ENCODE measurements at places on chromosomes 7 and 10.

- no peak overlapping the region for H3K4me3 ChIP-seq
- H3K27ac ChIP-seq, result no peak overlapping the region
- H3K27me3 ChIP-seq, result peaks cover 2% of the 10 kb centered on the region
- H3K4me1 ChIP-seq, result no peaks in the 10 kb centered on the region
Measured at GRCh38 chr7:78472519-78472918, 673.9 kb downstream of the PHTF2 start.

DNA sequence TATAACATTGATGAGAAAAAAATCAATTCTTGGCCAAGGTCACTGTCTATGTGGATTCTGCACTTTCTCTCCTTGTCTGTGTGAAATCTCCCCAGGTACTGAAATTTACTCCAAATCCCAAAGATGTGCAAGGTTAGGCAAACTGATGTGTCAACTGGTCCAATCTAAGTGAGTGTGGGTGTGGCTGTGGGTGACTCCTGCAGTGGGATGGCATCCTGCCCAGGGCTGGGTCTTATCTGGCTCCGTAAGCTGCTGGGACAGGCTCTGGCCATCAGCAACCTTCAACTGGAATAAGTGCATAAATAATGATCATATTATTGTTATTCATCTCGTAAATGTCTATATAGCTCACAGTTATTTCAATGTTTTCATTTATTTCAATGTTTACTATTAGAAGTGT lies 79.3 kb downstream of the JCAD start:
- H3K27me3 ChIP-seq, result peaks cover 1% of the 10 kb centered on the region
- no peak overlapping the region for H3K27ac ChIP-seq
- no peaks in the 10 kb centered on the region for H3K36me3 ChIP-seq
- DNase-seq, result no peak
- H3K4me1 ChIP-seq, result no peaks in the 10 kb centered on the region

- DNase-seq, result no peak
- H3K36me3 ChIP-seq, result no peaks in the 10 kb centered on the region
- H3K4me3 ChIP-seq, result no peak overlapping the region
- no peaks in the 10 kb centered on the region for H3K27me3 ChIP-seq
Measured at GRCh38 chr7:52233248-52233647, 802.2 kb upstream of the POM121L12 start.

GRCh38 chr7:400901-401485 lies 111.0 kb downstream of the FOXL3 start:
- peaks cover 28% of the 10 kb centered on the region for H3K27me3 ChIP-seq
- no peaks in the 10 kb centered on the region for H3K4me1 ChIP-seq
- no peak overlapping the region for H3K27ac ChIP-seq
- DNase-seq, result no peak
- H3K4me3 ChIP-seq, result no peak overlapping the region
- peaks cover 5% of the 10 kb centered on the region for H3K36me3 ChIP-seq

- H3K4me1 ChIP-seq, result no peaks in the 10 kb centered on the region
- no peak overlapping the region for H3K4me3 ChIP-seq
- peaks cover 3% of the 10 kb centered on the region for H3K36me3 ChIP-seq
- H3K27me3 ChIP-seq, result no peaks in the 10 kb centered on the region
- H3K27ac ChIP-seq, result no peak overlapping the region
- DNase-seq, result no peak
Measured at GRCh38 chr7:104153287-104153686, 54.5 kb downstream of the ORC5 start.

- H3K27ac ChIP-seq, result no peak overlapping the region
- H3K4me3 ChIP-seq, result no peak overlapping the region
- H3K4me1 ChIP-seq, result no peaks in the 10 kb centered on the region
- H3K27me3 ChIP-seq, result no peaks in the 10 kb centered on the region
- H3K36me3 ChIP-seq, result no peaks in the 10 kb centered on the region
- DNase-seq, result no peak
Measured at GRCh38 chr10:113450906-113451305, 101.9 kb upstream of the HABP2 start.

DNA sequence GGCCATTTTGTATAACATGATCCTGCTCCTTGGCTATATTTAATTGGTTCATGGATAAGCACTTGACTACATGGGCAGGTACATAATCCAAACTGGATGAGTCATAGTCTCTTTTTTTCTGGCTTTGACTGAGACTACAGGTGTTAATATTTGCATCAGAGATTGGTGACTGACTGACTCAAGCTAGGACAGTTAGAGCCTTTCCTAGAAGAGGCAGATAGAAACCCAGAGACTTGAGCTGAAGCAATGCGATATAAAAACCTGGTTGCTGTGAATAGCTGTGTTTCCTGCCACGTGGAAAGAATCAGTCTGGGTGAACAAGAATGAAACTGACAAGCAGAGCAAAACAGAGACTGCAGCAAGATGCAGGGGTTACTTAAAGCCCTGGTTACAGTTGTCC lies 81.0 kb downstream of the SAMD9 start:
- H3K4me3 ChIP-seq, result no peak overlapping the region
- no peaks in the 10 kb centered on the region for H3K36me3 ChIP-seq
- H3K4me1 ChIP-seq, result no peaks in the 10 kb centered on the region
- peaks cover 3% of the 10 kb centered on the region for H3K27me3 ChIP-seq

GRCh38 chr7:94602181-94602580 lies 53.8 kb downstream of the SGCE start:
- peaks cover 3% of the 10 kb centered on the region for H3K27me3 ChIP-seq
- no peaks in the 10 kb centered on the region for H3K4me1 ChIP-seq
- no peak for DNase-seq
- no peak overlapping the region for H3K4me3 ChIP-seq
- peaks cover 1% of the 10 kb centered on the region for H3K36me3 ChIP-seq

GRCh38 chr10:99536338-99537085 lies 3.8 kb downstream of the NKX2-3 start:
- no peak overlapping the region for H3K27ac ChIP-seq
- H3K36me3 ChIP-seq, result no peaks in the 10 kb centered on the region
- H3K4me3 ChIP-seq, result peak overlapping the region; percentile 12
- no peak for DNase-seq
- H3K27me3 ChIP-seq, result peaks cover 29% of the 10 kb centered on the region

DNA sequence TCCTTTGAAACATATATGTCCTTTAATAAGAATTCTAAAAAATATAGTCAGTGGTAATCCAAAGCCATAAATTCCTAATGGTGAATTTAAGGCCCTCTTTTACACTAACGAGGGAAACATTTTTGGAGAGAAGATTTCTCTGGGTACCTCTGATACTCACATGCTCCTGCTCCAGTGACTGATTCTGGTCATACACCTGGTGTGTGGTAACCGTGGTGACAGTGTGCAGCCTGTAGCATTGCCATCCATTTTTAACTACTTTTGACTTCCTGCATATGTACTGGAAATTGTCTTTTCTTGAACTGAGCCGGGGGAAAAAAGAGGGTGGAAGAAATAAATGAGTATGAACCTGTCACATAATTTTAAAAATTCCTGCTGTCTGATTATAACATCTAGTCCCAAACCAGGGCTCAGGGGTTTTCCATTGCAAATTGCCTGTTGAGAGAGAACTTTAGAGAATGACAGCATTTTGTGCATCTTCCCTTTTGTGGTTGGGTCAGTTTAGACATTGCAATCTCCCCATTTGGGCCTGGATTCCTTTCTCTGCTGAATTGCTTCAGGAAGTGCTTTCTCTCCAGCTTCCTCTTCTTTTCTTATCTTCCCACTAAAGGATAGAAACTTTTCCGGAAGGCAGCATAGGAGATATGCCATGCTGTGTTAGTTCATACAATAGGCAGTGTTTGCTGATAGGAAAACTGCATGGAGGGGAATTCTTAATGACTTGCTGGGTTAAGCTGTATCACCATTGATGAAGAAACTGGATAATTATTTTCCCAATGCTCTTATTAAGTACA lies 125.5 kb downstream of the GRM3 start:
- H3K36me3 ChIP-seq, result no peaks in the 10 kb centered on the region
- H3K4me1 ChIP-seq, result no peaks in the 10 kb centered on the region
- no peaks in the 10 kb centered on the region for H3K27me3 ChIP-seq
- H3K4me3 ChIP-seq, result no peak overlapping the region

DNA sequence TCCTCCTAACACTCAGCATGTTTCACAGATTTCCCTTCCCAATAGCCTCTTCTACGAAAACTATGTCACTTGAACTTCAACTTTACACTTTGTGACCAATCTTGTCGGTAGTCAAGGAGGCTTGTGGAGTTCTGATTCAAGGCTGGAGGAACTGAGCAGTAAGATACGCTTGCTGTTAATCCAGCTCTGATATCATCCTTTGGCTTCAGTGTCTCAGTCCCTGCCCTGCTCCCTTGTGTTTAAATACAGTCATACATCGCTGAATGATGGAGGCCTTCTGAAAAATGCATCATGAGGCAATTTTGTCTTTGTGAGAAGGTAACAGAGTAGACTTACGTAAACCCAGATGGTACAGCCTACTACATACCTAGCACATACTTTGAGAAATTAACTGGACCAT lies 173.6 kb downstream of the RNF133 start:
- H3K36me3 ChIP-seq, result no peaks in the 10 kb centered on the region
- no peak overlapping the region for H3K27ac ChIP-seq

GRCh38 chr7:157466867-157467261 lies 130.1 kb downstream of the DNAJB6 start:
- no peak overlapping the region for H3K27ac ChIP-seq
- H3K27me3 ChIP-seq, result peaks cover 5% of the 10 kb centered on the region
- no peaks in the 10 kb centered on the region for H3K4me1 ChIP-seq
- DNase-seq, result no peak
- no peaks in the 10 kb centered on the region for H3K36me3 ChIP-seq

- H3K36me3 ChIP-seq, result no peaks in the 10 kb centered on the region
- H3K4me3 ChIP-seq, result no peak overlapping the region
- peaks cover 3% of the 10 kb centered on the region for H3K27me3 ChIP-seq
- H3K27ac ChIP-seq, result peak overlapping the region; percentile 4
- no peaks in the 10 kb centered on the region for H3K4me1 ChIP-seq
Measured at GRCh38 chr7:28509251-28510025, 97.1 kb downstream of the CREB5 start.

DNA sequence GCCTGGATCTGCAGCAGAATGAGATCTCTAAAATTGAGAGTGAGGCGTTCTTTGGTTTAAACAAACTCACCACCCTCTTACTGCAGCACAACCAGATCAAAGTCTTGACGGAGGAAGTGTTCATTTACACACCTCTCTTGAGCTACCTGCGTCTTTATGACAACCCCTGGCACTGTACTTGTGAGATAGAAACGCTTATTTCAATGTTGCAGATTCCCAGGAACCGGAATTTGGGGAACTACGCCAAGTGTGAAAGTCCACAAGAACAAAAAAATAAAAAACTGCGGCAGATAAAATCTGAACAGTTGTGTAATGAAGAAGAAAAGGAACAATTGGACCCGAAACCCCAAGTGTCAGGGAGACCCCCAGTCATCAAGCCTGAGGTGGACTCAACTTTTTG lies 21.4 kb downstream of the LRRC17 start:
- no peaks in the 10 kb centered on the region for H3K27me3 ChIP-seq
- DNase-seq, result no peak

- H3K4me3 ChIP-seq, result no peak overlapping the region
- peaks cover 6% of the 10 kb centered on the region for H3K27me3 ChIP-seq
- no peak for DNase-seq
- peak overlapping the region; percentile 82 for H3K27ac ChIP-seq
- peaks cover 5% of the 10 kb centered on the region for H3K36me3 ChIP-seq
Measured at GRCh38 chr7:43612128-43612527, 29.2 kb downstream of the STK17A start.

DNA sequence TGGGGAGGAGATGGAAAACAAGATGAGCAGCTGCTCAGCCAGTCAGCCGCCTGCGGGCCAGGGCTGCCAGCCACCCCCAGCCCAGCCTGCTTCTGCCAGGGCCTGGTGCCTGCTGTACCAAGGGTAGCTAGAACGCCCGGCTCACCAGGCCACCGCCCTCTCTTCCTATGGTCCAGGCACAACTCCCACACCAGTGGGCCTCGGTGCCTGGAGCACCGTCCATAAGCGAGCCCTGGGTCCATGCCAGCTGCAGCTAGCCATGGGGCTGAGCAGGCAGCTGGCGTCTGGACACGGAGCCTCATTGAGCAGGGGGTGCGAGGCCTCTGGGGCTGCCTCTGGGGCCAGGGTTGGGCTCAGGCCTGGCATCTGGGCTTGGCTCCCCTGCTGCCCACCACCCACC lies 8.5 kb upstream of the RABGEF1 start:
- no peak overlapping the region for H3K27ac ChIP-seq
- peaks cover 14% of the 10 kb centered on the region for H3K36me3 ChIP-seq
- no peak overlapping the region for H3K4me3 ChIP-seq
- no peak for DNase-seq
- H3K27me3 ChIP-seq, result peaks cover 2% of the 10 kb centered on the region

- H3K4me3 ChIP-seq, result no peak overlapping the region
- no peak for DNase-seq
Measured at GRCh38 chr7:118186501-118186900, 2.5 kb downstream of the LSM8 start.

DNA sequence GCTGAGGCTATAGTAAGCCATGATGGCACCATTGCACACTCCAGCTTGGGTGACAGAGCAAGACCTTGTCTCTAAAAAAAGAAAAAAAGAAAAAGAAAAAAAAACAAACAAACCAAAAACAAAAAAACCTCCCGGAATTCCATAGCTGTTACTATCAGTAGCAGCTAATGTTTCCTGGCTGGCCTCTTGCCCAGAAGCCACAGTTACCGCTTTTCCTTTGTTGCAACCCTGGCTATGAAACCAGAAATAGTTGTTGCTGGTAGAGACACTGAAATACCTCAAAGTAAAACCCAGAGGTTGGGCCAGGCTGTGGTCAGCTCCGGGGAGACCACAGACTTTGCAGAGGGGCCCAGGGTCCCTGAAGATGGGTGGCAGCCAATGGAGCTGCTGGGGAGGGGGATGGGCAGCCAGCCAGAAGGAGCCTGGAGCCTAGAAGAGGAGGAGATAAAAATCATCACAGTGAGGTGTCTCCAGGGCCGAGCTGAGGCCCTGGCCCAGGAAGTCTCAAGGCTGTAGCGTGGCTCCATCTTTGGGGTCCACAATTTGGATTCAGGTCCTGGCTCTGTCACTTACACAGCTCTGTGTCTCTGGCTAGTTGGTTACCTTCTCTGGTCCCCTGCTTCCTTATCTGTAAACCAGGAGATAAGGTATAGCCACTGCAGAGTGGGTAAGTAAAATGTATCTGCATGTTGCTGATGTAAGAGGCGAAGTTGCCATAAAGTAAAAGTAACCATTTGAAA lies 3.4 kb upstream of the CHST12 start:
- H3K36me3 ChIP-seq, result no peaks in the 10 kb centered on the region
- H3K27ac ChIP-seq, result peak overlapping the region; percentile 93
- peak overlapping the region; percentile 73 for H3K4me3 ChIP-seq
- H3K4me1 ChIP-seq, result peaks cover 41% of the 10 kb centered on the region

DNA sequence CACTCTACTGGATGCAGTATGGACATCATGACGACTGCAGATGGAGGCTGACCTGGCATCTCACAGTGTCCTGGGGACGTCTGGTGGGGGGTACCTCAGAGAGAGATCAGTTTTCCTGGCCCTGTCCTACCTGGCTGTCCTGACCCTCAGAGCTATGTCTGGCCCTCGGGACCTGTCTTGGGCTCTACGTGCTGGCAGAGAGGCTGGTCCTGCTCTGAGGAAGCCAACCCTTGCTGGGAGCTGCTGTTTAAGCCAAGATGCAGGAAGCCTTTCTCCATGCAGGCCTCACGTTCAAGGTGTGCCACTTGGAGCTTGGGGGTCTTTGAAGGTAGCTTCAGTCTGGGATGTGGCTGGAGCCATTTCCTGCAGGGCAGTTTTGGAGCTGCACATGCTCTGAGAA lies 42.1 kb upstream of the CXCL12 start:
- H3K27ac ChIP-seq, result no peak overlapping the region
- H3K4me1 ChIP-seq, result no peaks in the 10 kb centered on the region
- H3K36me3 ChIP-seq, result no peaks in the 10 kb centered on the region
